Common myeloid progenitor, CD34-positive (primary cell): ENCODE measurements at places on chromosomes 4 and X.
A peak's percentile ranks its signal among the peaks of the same experiment; 100 is the strongest.

- DNase-seq, result peak; percentile 67
Measured at GRCh38 chr4:183852910-183853547, 52.1 kb upstream of the STOX2 start.

- no peak for DNase-seq
Measured at GRCh38 chr4:177957596-177958360, 515.5 kb upstream of the AGA start.

DNA sequence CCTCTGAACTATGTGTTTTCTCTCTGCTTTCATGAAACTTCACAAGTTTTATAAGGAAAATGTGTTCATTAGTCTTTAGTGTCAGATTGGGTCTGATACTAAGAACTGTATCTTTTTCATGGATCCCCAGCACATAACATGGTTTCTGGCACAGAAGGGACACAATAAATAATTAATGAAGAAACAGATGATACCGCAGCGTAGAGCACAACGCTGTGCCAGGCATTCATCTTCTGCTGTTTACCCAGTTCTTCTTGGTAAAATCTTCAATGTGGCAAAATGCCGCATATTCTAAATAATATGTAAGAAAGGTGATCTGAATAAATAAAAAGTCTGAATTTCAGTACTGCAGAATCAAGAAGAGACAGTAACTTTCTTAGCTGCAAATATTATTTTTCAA, 12.3 kb downstream of the SCARB2 start:
- no peak for DNase-seq

- no peak for DNase-seq
Measured at GRCh38 chr4:82891707-82892466, 934 bp upstream of the SEC31A start.

- DNase-seq, result no peak
Measured at GRCh38 chr4:891747-892146, 40.4 kb downstream of the GAK start.

DNA sequence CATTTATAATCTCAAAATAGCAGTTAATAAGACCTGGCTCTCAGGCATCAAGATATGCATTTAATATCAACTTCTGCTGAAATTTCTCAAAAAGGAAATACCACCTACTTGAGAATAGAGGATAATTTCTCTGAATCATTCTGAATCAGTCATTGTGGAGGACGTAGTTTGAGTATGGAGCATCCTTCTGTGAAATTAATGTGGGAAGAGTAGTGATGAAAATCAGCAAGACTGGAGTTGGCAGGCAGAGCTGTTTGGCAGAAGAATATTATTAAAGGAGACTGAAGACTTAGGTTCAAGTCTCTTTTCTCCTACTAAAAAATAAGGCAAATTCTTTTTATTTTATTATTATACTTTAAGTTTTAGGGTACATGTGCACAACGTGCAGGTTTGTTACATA, 325.6 kb upstream of the ATOH1 start:
- DNase-seq, result no peak

DNA sequence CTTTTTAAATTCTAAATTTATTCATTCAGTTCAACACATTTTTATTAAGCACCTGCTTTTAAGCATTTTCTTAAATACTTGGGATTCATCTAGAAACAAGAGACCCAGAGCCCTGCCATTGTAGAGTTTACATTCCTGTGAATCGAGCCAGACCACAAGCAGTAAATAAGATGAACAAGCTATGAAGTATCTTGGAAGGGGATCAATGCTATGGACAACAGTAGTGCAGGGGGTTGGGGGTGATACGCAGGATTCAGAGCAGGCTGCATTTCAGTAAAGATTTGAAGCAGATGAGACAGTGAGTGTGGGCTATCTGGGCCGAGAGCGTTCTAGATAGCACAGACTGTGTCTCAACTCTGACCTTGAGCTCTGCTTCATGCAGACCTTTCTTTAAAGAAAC, 35.1 kb downstream of the CLDN22 start:
- no peak for DNase-seq

DNA sequence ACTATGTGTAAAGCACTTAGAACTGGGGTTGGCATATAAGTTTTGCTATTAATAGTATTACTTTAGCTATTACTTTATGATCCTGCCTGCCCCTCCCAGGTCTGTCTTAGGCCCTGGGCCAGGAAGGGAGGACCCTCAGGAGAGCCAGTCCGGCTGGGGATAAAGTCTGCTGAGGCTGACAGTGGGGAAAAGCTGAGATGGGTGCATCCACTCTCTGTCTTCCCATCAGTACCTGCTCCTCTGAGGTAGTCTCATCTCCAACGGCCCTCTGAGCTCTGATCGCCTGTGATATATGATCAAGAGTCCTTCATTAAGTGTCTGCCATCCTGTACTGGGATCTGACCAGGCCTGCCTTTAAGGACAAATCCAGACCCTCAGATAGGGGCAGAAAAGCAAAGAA, 156.5 kb upstream of the PJA1 start:
- DNase-seq, result no peak

DNA sequence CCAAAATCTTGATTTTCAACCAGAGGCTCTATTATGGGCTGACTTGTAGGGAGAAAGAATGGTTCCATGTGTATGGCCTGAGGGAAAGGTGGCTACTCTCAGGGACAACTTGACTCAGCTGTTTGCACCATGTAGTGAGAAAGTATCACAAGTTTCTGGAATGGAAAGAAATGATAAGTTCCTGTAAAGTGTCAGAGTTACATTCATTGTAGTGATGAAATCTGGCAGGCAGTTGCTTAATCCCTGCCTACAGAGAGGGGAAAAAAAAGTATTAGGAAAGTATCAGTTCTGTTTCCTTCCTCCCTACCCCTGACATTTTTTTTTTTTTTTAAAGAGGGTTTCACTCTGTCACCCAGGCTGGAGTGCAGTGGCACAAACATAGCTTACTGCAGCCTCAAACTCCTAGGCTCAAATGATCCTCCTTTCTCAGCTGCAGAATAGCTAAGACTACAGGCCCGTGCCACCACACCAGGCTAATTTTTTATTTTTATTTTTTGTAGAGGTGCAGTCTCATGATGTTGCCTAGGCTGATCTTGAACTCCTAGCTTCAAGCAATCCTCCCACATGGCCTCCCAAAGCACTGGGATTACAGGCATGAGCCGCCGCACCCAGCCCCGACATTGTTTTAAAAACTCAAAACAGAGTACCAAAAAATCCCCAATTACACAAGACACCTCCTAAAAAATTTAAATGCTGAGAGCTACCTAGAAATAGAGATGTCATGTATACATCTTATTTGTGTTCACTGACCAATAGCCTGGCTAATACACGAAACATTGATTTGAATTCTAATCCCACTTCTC, 4.8 kb upstream of the FBXL5 start:
- DNase-seq, result peak; percentile 47

GRCh38 chrX:13370713-13371112, 50.9 kb upstream of the ATXN3L start:
- no peak for DNase-seq

GRCh38 chr4:110821186-110821585, 198.3 kb upstream of the PITX2 start:
- DNase-seq, result no peak

DNA sequence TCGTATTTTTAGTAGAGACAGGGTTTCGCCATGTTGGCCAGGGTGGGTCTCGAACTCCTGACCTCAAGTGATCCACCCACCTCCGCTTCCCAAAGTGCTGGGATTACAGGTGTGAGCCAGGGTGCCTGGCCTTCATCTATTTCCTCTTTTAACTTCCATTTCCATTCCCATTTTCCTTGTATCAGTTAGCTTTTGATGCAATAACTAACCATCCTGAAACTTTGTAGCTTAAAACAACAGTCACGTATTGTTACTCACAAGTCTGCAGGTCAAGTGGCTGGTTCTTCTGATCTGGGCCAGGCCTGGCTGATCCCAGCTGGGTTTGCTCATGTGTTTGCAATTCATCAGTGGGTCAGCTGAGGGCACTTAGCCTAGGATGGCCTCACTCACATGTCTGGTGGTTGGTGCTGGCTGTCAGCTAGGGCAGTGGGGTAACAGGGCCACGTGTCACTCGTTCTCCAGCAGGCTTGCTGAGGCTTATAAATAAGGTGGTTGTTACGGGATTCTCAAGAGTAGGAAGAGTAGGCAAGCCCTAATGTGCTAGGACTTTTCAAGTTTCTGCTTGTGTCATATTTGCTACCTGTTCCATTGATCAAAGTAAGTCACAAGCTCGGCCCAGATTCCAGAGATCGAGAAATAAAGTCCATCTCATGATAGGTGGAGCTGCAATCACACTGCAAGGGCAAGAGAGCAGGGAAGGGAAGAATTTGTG, 88.2 kb downstream of the SOWAHB start:
- no peak for DNase-seq

GRCh38 chr4:154029171-154029570, 240.3 kb upstream of the SFRP2 start:
- DNase-seq, result no peak

DNA sequence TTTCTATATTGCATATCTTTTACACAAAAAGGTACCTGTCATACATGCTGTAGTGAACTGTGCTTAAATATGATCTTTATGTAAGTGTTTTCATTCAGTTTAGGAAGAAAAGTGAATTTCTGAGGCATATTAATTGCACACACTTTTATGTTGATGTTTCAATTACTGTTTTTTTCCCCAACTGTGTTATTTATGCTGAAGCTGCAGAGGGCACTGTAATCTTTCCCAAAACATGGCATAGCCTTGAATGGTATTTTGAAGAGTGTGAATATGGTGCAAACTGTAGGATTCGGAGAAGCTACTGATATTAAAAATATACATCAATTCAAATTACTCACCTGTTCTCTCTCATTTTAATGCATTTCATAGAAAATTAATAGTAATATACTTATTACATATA, 6.0 kb upstream of the CENPE start:
- DNase-seq, result peak; percentile 6

DNA sequence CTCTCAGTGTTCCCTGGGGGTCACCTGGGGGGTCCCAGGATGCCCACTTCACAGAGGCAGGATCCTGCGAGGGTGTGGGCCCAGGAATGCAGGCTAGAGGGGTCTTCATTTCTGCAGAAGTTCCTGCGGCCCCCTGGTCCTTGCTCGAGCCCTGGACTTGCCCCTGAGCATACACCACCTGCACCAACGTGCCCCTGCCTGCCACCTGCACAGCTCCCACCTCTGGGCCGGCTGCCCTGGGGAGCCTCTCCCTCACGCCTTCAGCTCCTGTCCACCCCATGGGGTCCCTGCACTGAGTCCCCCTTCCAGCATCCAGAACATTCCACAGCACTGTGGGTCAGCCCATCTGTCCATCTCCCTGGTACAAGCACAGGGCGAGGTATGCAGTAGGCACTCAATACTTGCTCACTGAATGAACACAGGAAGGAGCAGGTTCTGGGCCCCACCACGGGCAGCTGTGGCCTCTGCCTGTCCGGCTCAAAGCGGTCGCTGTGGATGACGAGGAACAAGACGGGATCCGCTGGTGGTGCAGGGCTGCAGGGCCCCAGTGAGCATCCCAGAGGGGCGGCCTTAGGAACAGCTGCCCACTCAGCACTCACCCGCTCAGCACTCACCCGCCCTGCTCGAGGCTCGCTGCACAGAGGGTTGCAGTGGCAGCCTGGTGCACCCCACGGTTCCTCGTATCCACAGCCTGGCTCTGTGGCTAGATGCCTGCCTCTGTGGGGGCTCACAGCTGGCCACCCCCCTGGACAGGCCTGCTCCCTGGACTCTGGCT, 70.5 kb upstream of the MXD4 start:
- DNase-seq, result no peak

GRCh38 chr4:100306018-100306417, 115.8 kb upstream of the DDIT4L start:
- DNase-seq, result no peak

DNA sequence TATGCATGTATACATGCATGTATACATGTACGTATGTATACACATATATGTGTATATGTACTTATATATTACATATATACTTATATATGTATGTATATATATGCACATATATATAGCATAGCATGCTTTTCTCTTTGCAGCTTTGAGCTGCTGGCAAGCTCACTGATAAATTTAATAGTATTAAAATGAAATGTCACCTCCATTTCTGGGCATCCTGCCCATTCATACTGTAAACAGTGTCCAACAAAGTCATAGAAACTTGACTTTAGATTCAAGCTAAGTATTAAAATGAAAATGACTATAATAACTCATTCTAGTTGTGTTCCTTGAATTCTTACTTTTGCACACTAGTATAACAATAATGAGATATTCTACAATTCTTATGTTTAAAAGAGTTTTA, 163.7 kb downstream of the CFAP47 start:
- DNase-seq, result no peak

GRCh38 chrX:152588206-152588605, 49.5 kb upstream of the GABRQ start:
- no peak for DNase-seq

DNA sequence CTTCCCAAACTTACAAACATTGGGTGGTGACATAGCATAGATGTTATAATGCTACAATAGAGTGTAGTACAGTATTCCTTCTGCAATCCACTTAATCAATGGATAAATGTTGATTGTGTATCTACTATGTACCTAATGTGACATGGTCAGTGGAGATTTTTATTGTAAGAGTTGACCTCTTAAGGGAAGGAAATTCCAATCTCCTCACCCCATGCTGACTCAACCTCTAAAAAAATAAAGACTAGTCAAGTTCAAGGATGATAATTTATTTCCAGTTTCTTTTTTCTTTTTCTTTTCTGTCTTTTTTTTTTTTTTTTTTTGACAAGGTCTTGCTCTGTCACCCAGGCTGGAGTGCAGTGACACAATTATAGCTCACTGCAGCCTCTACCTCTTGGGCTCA, 206.5 kb upstream of the STS start:
- DNase-seq, result no peak

GRCh38 chr4:81905971-81906370, 434.3 kb upstream of the RASGEF1B start:
- peak; percentile 51 for DNase-seq

GRCh38 chrX:31435592-31435991, 363.8 kb upstream of the FTHL17 start:
- no peak for DNase-seq

DNA sequence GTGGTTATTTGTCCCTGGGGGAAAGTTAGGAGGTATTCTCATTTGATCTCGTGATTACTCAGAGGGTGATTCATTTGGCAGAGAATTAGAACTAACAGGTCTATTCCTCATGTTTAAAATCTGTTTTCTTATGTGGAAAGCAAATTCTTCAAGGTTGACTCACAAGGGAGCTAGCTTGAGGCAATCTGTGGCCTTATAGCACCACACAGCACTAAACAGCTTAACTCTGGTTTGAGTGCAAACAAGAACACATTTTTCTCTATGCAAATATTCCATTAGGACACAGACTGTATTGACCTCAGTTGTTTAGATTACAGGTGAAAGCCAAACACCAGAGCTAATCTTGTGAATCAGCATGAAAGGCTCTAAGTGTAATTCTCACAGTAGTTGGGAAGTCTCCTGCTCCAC, 694.4 kb upstream of the POU3F4 start:
- DNase-seq, result no peak

GRCh38 chrX:28180096-28180495, 198.8 kb upstream of the DCAF8L1 start:
- no peak for DNase-seq

- DNase-seq, result no peak
Measured at GRCh38 chr4:97984545-97985131, 158.6 kb downstream of the STPG2 start.
